ENCODE measurements at places on chromosomes 2 and 18.

DNA sequence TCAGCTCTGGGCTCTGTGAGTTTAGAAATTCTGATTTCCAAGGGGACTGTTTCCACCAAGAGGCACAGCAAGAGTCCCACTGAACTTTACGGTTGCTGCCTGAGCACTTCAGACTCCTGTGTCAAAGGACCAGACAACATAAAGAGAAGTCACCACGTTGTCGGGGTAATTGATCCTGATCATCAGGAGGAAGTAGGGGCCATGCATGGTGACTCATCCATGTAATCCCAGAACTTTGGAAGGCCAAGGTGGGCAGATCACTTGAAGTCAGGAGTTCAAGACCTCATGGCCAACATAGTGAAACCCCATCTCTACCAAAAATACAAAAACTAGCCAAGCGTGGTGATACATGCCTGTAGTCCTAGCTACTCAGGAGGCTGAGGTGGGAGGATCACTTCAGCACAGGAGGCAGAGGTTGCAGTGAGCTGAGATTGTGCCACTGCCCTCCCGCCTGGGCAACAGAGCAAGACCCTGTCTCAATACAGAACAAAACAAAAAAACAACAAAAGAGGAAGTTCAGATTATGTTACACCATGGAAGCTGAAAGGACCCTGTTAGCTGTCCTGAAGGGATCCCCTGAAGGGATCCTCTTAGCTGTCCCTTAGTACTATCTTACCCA, 9.4 kb upstream of the ASXL2 start:
- no peak for DNase-seq

DNA sequence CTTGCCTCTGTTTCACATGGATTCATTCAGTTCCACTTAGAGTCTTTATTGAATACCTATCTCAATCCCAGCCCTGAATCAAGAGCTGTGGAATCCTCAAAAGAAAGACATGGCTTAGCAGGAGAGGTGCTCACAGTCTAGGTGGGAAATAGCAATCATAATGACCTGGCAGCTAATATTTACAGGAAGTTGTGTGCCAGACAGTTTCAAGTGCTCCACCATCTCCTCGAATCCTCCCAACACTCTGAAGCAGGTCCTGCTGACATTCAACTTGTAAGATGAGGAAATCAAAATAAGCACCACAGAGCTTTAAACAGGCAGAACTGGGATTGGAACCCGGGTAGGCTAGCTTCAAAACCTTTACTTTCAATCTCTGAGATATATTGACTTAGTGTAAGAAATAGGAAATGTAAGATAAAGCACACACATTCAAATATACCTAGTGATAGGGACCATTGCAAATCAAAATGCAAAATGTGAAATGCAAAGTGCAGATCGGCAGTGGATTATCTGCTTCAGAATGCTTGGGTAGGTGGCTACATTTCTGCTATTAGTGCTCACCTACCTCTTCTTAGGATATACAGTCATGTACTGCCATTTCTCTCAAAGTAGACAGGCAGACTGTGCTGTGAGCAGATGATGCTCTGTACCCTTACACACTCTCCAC, 182.0 kb downstream of the PRKCE start:
- no peak for DNase-seq

DNA sequence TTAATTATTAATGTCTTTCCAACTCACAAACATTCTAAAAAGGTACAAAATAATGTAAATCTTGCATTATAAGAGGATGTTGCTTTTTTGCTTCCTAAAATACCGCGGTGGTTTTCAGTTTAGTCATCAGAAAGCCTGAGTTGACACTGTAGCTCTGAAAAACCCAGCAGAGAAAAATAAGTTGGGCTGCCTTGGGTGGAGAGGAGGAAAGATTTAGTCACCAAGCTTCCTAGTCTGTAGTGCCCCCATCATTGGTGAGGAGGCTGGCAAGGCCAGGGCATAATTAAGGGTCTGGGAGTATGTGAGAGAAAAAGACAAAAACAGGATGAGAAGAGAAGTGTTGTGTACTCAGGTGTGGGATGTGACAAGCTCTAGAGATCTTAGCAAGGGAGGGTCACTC, 5.7 kb downstream of the PTPRM start:
- no peak for DNase-seq

- no peak for DNase-seq
These were observed 57.2 kb downstream of the TSHZ1 start for GRCh38 chr18:75267643-75268363.

GRCh38 chr18:10689236-10690034, 163.6 kb downstream of the NAPG start:
- no peak for DNase-seq

DNA sequence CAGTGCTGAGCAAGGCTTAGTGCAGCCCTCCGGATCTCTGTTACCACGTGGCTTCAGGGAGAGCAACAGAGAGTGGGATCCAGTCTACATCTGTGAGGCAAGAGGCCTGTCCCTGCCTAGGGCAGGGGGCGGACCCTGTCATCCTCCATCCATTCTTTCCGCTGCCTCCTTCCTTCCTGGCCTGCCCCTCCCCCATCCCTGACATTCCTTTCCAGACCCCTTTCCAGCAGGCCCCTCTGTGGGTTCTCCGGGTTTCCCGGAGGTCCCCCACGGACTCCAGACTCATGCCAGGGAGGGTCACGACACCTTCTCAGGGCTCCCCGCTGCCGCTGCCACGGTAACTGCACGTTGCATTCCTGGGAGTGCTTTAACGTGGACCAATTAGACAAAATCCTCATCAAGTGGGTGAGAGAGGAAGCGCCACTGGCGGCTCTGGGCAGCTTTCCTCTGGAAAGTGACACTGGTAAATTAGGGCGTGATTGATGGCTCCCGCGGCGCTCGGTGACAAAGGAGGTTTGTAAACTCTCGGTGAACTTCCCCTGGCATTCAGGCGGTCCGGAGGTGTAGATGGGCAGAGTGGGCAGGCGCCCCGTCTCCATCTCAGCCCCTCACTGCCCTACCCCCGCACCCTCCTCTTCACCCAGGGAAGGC, 11.4 kb downstream of the ATOH8 start:
- DNase-seq = no peak

GRCh38 chr2:57908736-57909161, 137.9 kb upstream of the VRK2 start:
- no peak for DNase-seq

GRCh38 chr2:132268977-132269523, 107.3 kb upstream of the ANKRD30BL start:
- no peak for DNase-seq

DNA sequence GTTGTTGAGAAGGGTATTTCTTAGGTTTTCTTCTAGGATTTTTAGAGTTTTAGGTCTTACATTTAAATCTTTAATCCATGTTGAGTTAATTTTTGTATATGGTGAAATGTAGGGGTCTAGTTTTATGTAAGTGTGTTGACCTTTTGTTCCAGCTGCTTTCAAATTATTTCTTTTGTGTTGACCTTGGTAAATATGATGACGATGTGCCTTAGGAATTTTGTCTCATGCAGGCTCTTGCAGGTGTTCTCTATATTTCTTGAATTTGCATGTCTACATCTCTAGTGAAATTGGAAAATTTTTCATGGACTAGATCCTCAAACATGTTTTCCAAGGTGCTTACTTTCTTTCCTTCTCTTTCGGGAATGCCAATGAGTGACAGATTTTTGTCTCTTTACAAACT, 1609.3 kb upstream of the ZEB2 start:
- no peak for DNase-seq

Data from stimulated activated CD4-positive, alpha-beta T cell treated with anti-CD3 and anti-CD28 coated beads, Interleukin-12 subunit alpha, Interleukin-12 subunit beta, amount 100 ng/mL, for 24 hours (primary cell).